MV-4-11 (cell line): ENCODE measurements at places on chromosomes 4 and X.

GRCh38 chr4:76637712-76638361 lies 202.8 kb downstream of the SHROOM3 start:
- no peak for DNase-seq

GRCh38 chr4:41323706-41324105 lies 67.0 kb downstream of the UCHL1 start:
- DNase-seq = no peak

GRCh38 chrX:47863187-47863586 lies 26.5 kb downstream of the ZNF81 start:
- DNase-seq = no peak

GRCh38 chr4:112766422-112766821 lies 129.5 kb downstream of the LARP7 start:
- DNase-seq = no peak
